ENCODE measurements at places on chromosomes 7 and 10. TPM values are rescaled to one million over a fixed set of nuclear protein-coding genes. Genes with fewer than 3 reads are reported as not detected.

DNA sequence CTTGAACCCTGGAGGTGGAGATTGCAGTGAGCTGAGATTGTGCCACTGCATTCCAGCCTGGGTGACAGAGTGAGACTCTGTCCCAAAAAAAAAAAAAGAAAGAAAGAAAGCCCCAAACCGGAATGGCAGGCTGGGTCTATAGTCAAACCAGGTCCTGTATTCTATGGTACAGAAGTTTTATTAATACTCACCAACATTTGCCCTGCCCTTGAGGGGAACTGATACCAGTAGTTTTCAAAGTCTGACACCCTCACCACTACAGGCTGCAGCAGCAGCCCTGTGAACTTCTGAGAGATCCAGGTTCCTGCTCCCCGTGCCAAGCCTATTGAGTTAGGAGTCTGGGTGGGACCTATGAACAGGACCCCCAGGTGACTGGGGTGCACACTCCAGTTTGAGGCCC lies 80.6 kb downstream of the RGS10 start:
- H3K36me3 ChIP-seq: peaks cover 4% of the 10 kb centered on the region
- no peaks in the 10 kb centered on the region for H3K27me3 ChIP-seq
- DNase-seq: no peak
- no peak overlapping the region for H3K4me3 ChIP-seq
- no peak overlapping the region for H3K27ac ChIP-seq

DNA sequence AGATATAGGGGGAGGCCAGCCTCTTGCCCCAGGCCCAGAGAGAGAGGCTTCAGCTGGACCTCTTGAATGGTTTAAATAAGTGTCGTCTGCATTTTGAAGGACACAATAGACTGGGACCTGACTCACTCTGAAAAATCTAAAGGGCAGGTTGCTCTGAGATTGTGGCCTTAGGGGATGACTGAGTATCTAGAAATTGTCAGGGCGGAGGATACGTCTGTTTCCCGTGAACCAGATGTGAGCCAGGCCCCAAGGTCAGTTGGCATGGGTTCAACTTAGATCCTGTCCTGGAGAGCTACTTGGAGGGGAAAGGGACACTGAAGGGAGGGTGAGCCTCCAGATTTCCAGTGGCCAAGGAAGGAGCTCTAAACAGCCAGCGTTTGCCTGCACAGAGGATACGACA lies 110.2 kb downstream of the CHN2 start:
- no peaks in the 10 kb centered on the region for H3K4me1 ChIP-seq
- no peaks in the 10 kb centered on the region for H3K36me3 ChIP-seq
- no peak overlapping the region for H3K4me3 ChIP-seq
- no peak for DNase-seq
- H3K27me3 ChIP-seq: peaks cover 3% of the 10 kb centered on the region

GRCh38 chr7:19920166-19920565 lies 146.7 kb upstream of the TMEM196 start:
- no peak overlapping the region for H3K4me3 ChIP-seq
- H3K27ac ChIP-seq: no peak overlapping the region

GRCh38 chr10:47403446-47404318 lies 19.6 kb upstream of the ZNF488 start:
- H3K27ac ChIP-seq: no peak overlapping the region
- peak; percentile 35 for DNase-seq
- no peaks in the 10 kb centered on the region for H3K27me3 ChIP-seq
- no peak overlapping the region for H3K4me3 ChIP-seq
- H3K4me1 ChIP-seq: no peaks in the 10 kb centered on the region

DNA sequence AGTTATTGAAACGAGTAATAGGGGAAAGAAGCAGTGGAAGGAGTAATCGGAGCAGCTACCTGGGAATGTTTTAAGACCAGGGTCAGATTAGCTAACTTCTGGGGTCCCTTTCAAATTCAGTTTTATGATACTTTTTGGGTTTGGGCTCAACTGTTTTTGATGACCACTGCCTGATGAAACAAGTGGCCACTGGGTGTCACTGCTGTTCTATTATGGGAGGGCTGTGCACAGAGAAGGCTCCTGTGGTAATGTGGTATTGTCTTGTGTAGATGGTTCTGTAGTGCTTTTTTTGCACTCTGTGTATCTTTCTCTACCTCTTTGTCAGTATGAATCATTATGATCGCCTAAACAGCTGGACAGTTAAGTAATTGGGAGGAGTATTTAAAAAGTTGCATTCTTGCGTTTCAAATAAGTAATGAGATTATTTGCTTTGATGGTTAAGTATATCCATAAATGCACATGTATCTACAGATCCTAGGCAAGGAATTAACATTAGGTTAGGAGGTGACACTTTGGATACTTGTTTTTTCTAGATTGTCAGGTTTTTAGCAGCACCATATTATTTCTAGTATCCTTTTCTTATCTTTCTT lies 128.4 kb downstream of the ABCA13 start:
- H3K4me1 ChIP-seq: peaks cover 16% of the 10 kb centered on the region
- no peaks in the 10 kb centered on the region for H3K36me3 ChIP-seq
- no peak overlapping the region for H3K4me3 ChIP-seq
- no peak overlapping the region for H3K27ac ChIP-seq
- H3K27me3 ChIP-seq: peaks cover 6% of the 10 kb centered on the region
- peak; percentile 79 for DNase-seq

- no peaks in the 10 kb centered on the region for H3K36me3 ChIP-seq
- H3K4me1 ChIP-seq: no peaks in the 10 kb centered on the region
- no peak for DNase-seq
- no peak overlapping the region for H3K4me3 ChIP-seq
- H3K27ac ChIP-seq: no peak overlapping the region
Measured at GRCh38 chr10:71081912-71082311, 130.5 kb upstream of the UNC5B start.

DNA sequence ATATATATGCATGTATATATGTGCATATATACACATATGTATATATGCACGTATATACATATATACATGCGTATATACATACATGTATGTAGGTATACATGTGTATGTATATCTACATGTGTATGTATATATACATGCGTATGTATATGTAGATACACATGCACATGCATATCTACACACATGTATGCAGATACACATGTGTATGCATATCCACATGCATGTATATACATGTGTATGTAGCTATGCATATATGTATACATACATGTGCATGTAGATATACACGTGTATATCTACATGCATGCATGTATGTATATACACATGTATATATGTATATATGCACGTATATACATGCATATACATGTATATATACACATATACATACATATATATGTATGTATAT lies 95.8 kb upstream of the STEAP4 start:
- no peak overlapping the region for H3K27ac ChIP-seq
- no peaks in the 10 kb centered on the region for H3K4me1 ChIP-seq
- H3K4me3 ChIP-seq: no peak overlapping the region
- H3K27me3 ChIP-seq: no peaks in the 10 kb centered on the region
- no peaks in the 10 kb centered on the region for H3K36me3 ChIP-seq
- no peak for DNase-seq

DNA sequence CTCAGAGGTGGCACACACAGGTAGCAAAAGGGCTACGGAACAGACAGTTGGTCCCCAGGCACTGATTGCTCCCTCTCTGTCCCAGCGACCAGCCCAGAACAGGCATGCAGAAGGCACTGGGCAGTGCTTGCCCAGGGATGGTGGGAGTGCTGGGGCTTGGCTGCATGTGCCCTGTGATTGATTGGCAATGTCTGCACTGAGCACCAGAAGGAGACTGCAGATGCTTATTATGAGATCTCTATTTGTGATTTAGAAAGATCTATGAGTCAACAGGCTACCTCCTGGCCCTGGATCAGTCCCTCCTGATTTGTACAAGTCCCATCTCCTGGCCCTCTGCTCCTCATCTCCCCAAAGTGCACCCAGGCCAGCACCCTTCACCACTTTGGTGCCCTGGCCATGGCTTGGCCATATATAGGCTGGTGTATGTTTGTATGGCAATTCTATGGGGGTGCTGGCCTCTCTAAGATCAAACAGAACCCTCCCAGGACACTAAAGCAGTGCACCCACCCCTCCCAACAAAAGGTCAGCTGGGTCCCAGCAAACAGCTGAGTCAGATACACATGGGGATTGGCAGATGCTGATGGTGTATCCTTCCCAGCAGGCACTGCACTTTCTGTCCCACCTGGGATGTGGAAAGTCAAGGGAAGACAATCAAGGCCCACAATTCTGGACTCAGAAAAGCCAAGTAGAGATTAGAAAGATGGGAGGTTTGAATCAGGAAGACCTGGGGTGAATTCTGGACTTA lies 30.9 kb downstream of the CAMK2B start:
- H3K4me1 ChIP-seq: no peaks in the 10 kb centered on the region
- H3K27ac ChIP-seq: no peak overlapping the region
- H3K4me3 ChIP-seq: no peak overlapping the region
- no peaks in the 10 kb centered on the region for H3K36me3 ChIP-seq
- peaks cover 29% of the 10 kb centered on the region for H3K27me3 ChIP-seq

DNA sequence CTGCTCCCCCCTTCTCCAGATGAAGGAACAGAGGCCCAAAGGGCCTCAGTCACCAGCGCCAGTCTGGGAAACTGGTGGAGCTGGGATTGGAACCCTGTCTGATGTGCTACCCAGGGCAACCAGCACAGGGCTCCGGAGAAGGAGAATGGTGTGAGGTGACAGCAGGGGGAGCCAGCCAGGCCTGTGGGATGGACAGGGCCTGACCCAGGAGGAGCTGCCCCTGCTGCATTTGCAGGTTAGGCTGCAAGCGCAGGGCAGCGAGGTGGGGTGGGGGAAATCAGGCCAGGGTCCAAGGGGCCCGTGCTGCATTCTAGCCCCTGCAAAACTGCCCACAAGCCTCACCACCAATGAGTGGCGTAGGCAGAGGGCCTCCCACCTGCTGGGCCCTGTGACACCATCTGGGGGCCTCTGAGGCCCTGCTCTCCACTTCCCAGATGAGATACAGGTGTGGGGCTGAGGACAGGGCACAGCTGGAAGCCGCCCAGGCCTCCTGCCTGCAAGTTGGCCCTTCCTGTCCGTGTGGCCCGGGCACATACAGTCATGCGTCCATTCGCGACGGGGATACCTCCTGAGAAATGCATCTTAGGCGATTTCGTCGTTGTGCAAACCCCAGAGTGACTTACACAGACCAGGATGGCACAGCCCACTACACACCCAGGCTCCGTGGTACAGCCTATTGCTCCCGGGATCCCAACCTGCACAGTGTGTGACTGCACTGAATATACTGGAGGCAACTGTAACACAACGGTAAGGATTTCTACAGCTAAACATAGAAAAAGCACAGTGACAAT lies 45.3 kb downstream of the RASGEF1A start:
- H3K27ac ChIP-seq: no peak overlapping the region
- peak; percentile 16 for DNase-seq
- peaks cover 4% of the 10 kb centered on the region for H3K27me3 ChIP-seq
- H3K4me1 ChIP-seq: peaks cover 18% of the 10 kb centered on the region

DNA sequence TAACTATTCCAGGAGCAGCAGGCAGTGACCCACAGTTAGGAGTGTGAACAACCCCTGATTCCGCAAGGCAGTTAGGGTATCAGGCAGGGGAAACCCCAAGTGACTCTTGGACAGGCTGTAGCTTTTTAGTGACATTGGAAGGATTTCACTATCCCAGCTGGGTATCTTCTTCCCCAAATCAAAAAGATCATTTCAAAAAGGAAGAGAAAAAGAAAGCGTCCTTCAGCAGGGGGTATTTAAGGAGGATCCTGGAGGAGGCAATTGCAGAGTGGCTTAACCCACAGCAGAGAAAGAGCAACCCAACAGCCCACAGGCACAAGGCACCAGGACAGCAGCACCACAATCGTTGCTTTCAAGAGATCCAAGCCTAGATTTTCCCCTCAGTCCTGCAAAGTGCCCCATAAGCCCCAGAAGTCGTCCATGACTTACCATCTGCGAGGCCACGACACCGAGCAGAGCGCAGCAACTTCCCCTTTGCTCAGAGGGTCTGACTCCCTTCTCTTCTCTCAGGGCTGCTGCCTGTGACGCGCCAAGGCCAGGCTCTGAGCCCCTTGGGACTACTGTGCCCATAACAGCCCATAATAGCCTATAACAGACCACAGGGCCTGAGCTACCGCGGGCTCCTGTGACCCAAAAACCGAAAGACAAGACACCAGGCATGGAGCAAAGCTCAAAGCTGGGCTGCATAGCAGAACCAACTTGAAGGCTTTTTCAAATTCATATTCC lies 19.8 kb downstream of the PIK3AP1 start:
- peaks cover 10% of the 10 kb centered on the region for H3K4me1 ChIP-seq
- no peaks in the 10 kb centered on the region for H3K27me3 ChIP-seq
- no peak overlapping the region for H3K4me3 ChIP-seq
- no peak for DNase-seq
- H3K27ac ChIP-seq: no peak overlapping the region

DNA sequence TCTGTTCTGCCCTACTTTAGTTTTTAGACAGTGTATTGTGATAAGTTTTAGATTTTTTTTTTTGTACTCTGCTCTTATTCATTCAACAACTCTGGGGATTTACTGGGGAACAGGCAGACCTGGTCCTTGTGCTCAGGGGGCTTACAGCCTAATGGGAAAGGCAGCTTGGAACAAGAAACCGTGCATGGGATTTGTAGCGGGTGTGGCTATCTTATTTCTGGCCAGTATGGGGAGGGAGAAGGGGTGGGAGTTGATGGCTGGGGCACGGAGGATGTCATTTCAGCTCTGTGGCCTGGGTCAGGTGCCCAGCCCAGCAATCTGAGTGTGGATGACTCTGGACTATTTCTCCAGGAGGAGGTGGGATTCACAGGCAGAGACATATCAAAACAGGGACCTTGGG lies 47.0 kb downstream of the GRK5 start:
- H3K36me3 ChIP-seq: peaks cover 3% of the 10 kb centered on the region
- peaks cover 55% of the 10 kb centered on the region for H3K4me1 ChIP-seq
- DNase-seq: no peak
- H3K27me3 ChIP-seq: no peaks in the 10 kb centered on the region

- H3K36me3 ChIP-seq: peaks cover 13% of the 10 kb centered on the region
- DNase-seq: no peak
- H3K27ac ChIP-seq: peak overlapping the region; percentile 70
- H3K4me3 ChIP-seq: no peak overlapping the region
- H3K4me1 ChIP-seq: peaks cover 89% of the 10 kb centered on the region
- no peaks in the 10 kb centered on the region for H3K27me3 ChIP-seq
Measured at GRCh38 chr10:22659866-22660265, 54.5 kb downstream of the PIP4K2A start.

DNA sequence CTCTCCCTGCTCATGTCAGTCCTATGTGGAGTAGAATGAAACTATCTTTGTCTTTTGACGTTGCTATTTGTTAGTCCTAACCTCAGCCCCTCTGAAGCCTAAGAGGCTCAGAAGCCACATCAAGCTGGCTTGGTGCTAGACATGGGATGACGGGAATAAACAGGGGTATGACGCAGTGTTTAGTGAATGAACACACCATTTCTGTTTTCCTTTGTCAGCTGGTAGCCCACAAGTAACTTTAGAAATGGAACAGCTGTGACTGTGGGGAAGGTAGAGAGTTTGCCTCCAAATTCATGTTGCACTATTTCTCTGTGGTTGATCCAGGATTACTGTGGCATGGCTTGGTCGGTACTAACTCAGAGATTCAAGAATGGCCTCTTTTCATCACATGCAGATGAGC lies 31.3 kb downstream of the COX15 start:
- no peak overlapping the region for H3K27ac ChIP-seq
- H3K4me1 ChIP-seq: no peaks in the 10 kb centered on the region
- DNase-seq: no peak
- no peak overlapping the region for H3K4me3 ChIP-seq
- no peaks in the 10 kb centered on the region for H3K27me3 ChIP-seq
- peaks cover 25% of the 10 kb centered on the region for H3K36me3 ChIP-seq

LLCFC1 gene
- not detected for total RNA-seq

BTRC gene
- total RNA-seq: 18.7 TPM

PAPOLB gene
- total RNA-seq: not detected

SEMA4G gene
- 0.62 TPM for total RNA-seq

PGAM2 gene
- not detected for total RNA-seq

MSMB gene
- total RNA-seq: not detected

IQUB gene
- 0.05 TPM for total RNA-seq

CFAP46 gene
- 0.16 TPM for total RNA-seq

PLA2G12B gene
- not detected for total RNA-seq

TRIM73 gene
- 2.0 TPM for total RNA-seq

ECHS1 gene
- total RNA-seq: 42.0 TPM
